Left lung (tissue), 14 donors: ENCODE measurements at places on chromosomes 3 and 15. TPM values are rescaled to one million over a fixed set of nuclear protein-coding genes. Genes with fewer than 3 reads are reported as not detected.
A peak's percentile ranks its signal among the peaks of the same experiment; 100 is the strongest.

The ARHGEF3 gene
- 34.1 TPM for total RNA-seq

The FOXL2NB gene
- total RNA-seq = not detected

The ZNF502 gene
- 3.6 TPM for total RNA-seq

The ILDR1 gene
- 9.8 TPM for total RNA-seq

DNA sequence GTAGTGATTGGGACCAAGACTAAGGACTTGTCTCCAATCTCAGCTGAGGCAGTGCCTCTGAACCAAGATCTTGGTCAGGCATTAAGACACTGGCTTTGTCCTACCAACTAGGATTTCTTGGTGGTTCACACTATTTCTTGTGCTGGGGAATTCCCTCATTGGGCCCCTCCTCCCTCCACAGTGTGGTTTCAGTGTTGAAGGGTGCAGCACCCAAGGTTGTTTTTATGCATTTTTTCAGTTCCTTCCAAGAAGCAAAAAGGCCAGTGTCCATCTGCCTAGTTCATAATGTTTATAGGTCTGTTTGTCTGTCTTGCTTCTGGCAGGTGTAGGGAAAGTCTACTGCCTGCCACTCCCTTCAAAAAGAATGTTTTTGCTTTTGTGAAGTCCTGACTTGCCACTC is 10.6 kb upstream of the ITPKA start:
- no peak overlapping the region for H3K27ac ChIP-seq
- no peak for DNase-seq
- peaks cover 6% of the 10 kb centered on the region for H3K27me3 ChIP-seq
- no peaks in the 10 kb centered on the region for H3K4me1 ChIP-seq
- H3K4me3 ChIP-seq = no peak overlapping the region

- DNase-seq = peak; percentile 39
- H3K27me3 ChIP-seq = no peaks in the 10 kb centered on the region
- H3K4me3 ChIP-seq = no peak overlapping the region
- no peaks in the 10 kb centered on the region for H3K4me1 ChIP-seq
These were observed 16.6 kb downstream of the NFKBIZ start for GRCh38 chr3:101865751-101866509.

DNA sequence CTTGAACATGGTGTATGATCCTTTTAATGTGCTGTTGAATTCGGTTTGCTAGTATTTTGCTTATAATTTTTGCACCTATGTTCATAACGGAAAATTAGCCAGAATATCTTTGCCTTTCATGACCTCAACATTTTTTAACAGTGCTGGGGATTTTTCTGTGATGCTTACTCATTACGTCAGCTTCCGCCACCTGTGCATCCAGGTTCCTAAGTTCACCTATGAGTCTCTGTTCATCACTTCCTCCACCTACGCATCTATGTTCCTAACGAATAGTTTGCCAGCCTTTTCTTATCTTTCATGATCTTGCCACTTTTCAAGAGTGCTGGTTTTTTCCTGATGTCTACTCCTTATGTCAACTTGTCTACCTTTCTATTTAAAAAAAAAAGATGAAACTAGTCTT is 16.5 kb downstream of the AADACL2 start:
- H3K36me3 ChIP-seq = no peaks in the 10 kb centered on the region
- no peak for DNase-seq
- H3K4me3 ChIP-seq = no peak overlapping the region
- no peak overlapping the region for H3K27ac ChIP-seq

- H3K36me3 ChIP-seq = no peaks in the 10 kb centered on the region
- H3K4me3 ChIP-seq = no peak overlapping the region
- no peak for DNase-seq
- no peaks in the 10 kb centered on the region for H3K4me1 ChIP-seq
- no peak overlapping the region for H3K27ac ChIP-seq
- H3K27me3 ChIP-seq = no peaks in the 10 kb centered on the region
These were observed 102.5 kb upstream of the AKAP13 start for GRCh38 chr15:85277847-85278370.

DNA sequence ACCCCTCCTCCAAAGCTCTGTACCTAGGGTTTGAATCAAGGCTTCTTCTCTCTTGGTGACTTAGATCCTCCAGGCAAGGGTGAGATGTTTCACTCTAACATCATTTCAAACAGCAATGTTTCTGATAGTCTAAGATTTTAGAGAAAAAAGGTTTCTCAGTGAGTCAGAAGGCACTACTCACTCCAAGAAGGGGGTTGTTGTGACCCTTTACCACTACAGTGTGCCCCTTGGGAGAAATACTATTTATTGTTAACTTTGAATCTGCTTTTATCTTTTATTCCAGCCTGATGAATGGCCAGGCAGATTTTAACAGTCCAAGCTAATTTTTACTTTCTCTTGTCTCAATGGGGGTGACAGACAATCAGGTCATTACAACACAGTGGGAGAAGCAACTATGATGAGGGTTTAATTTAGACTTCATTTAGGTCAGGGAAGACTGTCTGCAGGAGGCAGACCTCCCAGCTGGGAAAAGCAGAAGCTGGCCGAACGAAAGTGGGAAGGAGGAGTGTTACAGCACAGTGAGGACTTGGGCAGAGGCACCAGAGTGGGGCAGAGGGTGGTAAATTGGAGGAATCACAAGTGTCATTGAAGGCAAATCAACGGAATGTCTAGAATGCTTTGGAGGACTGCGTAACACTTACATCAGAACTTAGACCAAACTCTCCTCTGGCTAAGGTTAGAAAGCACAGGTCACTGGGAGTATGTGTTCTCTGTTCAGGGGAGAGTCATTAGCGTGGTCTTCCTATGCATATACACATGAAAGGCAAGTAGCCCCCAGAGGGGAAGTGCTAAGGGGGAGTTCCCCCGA is 21.2 kb downstream of the ZNF860 start:
- H3K27me3 ChIP-seq = no peaks in the 10 kb centered on the region
- no peaks in the 10 kb centered on the region for H3K36me3 ChIP-seq
- no peak for DNase-seq
- no peak overlapping the region for H3K27ac ChIP-seq
- no peak overlapping the region for H3K4me3 ChIP-seq

- no peak for DNase-seq
- H3K4me3 ChIP-seq = no peak overlapping the region
- H3K36me3 ChIP-seq = no peaks in the 10 kb centered on the region
These were observed 2.5 kb upstream of the GREM1 start for GRCh38 chr15:32715276-32715675.

GRCh38 chr3:81968658-81969057 is 207.2 kb upstream of the GBE1 start:
- H3K27me3 ChIP-seq = no peaks in the 10 kb centered on the region
- no peaks in the 10 kb centered on the region for H3K36me3 ChIP-seq
- DNase-seq = no peak
- no peaks in the 10 kb centered on the region for H3K4me1 ChIP-seq

GRCh38 chr15:23850666-23851065 is 163.6 kb upstream of the NDN start:
- no peaks in the 10 kb centered on the region for H3K4me1 ChIP-seq
- no peaks in the 10 kb centered on the region for H3K36me3 ChIP-seq
- H3K27ac ChIP-seq = no peak overlapping the region
- no peaks in the 10 kb centered on the region for H3K27me3 ChIP-seq
- DNase-seq = no peak

DNA sequence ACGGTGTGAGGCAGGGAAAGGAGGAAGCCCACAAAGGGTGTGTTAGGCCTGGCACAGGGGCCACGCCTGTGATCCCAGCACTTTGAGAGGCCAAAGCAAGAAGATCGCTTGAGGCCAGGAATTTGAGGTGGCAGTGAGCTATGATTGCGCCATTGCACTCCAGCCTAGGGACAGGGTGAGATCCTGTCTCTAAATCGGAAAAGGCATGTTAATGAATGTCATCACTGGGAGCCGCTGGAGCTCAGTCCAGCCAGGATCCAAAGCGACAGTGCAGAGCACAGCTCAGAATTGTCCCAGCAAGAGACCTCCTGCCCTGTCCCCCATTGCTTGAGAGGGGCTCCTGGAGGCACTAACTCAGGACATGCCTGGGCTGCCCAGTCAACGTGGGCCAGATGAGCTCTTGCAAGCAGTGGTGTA is 15.0 kb upstream of the FBLN2 start:
- no peak overlapping the region for H3K4me3 ChIP-seq
- H3K27me3 ChIP-seq = peaks cover 7% of the 10 kb centered on the region
- no peak overlapping the region for H3K27ac ChIP-seq

- no peak overlapping the region for H3K27ac ChIP-seq
- H3K27me3 ChIP-seq = no peaks in the 10 kb centered on the region
- H3K36me3 ChIP-seq = no peaks in the 10 kb centered on the region
- no peak overlapping the region for H3K4me3 ChIP-seq
These were observed 7.5 kb upstream of the IGSF10 start for GRCh38 chr3:151468284-151468917.

DNA sequence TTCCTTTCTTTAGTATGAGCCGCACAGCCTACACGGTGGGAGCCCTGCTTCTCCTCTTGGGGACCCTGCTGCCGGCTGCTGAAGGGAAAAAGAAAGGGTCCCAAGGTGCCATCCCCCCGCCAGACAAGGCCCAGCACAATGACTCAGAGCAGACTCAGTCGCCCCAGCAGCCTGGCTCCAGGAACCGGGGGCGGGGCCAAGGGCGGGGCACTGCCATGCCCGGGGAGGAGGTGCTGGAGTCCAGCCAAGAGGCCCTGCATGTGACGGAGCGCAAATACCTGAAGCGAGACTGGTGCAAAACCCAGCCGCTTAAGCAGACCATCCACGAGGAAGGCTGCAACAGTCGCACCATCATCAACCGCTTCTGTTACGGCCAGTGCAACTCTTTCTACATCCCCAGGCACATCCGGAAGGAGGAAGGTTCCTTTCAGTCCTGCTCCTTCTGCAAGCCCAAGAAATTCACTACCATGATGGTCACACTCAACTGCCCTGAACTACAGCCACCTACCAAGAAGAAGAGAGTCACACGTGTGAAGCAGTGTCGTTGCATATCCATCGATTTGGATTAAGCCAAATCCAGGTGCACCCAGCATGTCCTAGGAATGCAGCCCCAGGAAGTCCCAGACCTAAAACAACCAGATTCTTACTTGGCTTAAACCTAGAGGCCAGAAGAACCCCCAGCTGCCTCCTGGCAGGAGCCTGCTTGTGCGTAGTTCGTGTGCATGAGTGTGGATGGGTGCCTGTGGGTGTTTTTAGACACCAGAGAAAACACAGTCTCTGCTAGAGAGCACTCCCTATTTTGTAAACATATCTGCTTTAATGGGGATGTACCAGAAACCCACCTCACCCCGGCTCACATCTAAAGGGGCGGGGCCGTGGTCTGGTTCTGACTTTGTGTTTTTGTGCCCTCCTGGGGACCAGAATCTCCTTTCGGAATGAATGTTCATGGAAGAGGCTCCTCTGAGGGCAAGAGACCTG is 13.2 kb downstream of the GREM1 start:
- H3K4me3 ChIP-seq = no peak overlapping the region
- no peak overlapping the region for H3K27ac ChIP-seq
- peak; percentile 68 for DNase-seq
- H3K27me3 ChIP-seq = peaks cover 26% of the 10 kb centered on the region

GRCh38 chr15:29456964-29457363 is 187.3 kb upstream of the NSMCE3 start:
- H3K4me1 ChIP-seq = no peaks in the 10 kb centered on the region
- no peaks in the 10 kb centered on the region for H3K27me3 ChIP-seq
- H3K4me3 ChIP-seq = no peak overlapping the region
- DNase-seq = no peak
- H3K27ac ChIP-seq = no peak overlapping the region
- no peaks in the 10 kb centered on the region for H3K36me3 ChIP-seq

DNA sequence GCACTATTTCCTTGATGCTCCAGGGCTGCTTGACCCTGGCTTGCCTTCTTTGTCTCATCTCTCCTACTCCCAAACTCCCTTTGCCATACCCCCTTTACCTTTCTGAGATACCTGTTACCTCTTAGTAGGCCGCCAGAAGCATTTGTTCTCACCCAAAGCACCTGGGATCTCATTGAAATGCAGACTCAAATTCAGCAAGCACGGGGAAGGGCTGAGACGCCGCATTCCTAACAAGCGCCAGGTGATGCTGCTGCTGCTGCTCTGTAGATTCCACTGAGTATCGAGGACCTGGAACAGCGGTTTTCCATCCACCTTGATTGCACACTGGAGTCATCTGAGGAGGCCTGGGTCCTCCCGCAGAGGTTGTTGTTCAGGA is 91.8 kb downstream of the TMEM266 start:
- H3K27ac ChIP-seq = no peak overlapping the region
- no peak overlapping the region for H3K4me3 ChIP-seq
- H3K27me3 ChIP-seq = peaks cover 9% of the 10 kb centered on the region
- peaks cover 19% of the 10 kb centered on the region for H3K4me1 ChIP-seq
- H3K36me3 ChIP-seq = no peaks in the 10 kb centered on the region

GRCh38 chr15:83567318-83567717 is 86.6 kb upstream of the ADAMTSL3 start:
- no peak overlapping the region for H3K4me3 ChIP-seq
- H3K4me1 ChIP-seq = no peaks in the 10 kb centered on the region
- H3K36me3 ChIP-seq = no peaks in the 10 kb centered on the region
- H3K27ac ChIP-seq = no peak overlapping the region

- H3K4me1 ChIP-seq = peaks cover 34% of the 10 kb centered on the region
- no peak for DNase-seq
- no peaks in the 10 kb centered on the region for H3K36me3 ChIP-seq
- no peaks in the 10 kb centered on the region for H3K27me3 ChIP-seq
- peak overlapping the region; percentile 30 for H3K27ac ChIP-seq
These were observed 126.8 kb upstream of the ARHGEF3 start for GRCh38 chr3:56928379-56929068.

DNA sequence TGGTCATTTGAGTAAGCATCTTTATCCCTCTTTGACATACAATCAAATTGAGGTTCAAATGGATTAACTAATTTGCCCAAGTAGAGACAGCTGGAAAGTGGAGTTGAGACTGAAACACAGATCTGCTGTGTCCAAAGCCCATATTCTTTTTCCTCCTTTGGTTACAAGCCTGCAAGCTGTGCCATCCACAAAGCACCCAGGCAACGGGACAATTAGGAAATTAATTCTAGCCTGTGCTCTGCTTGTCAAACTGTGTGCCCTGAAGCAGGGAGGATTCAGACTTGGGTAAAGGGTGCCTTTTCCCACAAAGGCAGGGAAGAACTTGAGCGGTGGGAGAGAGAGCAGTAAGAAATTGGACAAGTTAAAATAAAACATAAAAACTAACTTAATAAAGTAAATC is 127.9 kb downstream of the DTWD1 start:
- H3K36me3 ChIP-seq = no peaks in the 10 kb centered on the region
- no peaks in the 10 kb centered on the region for H3K27me3 ChIP-seq
- no peak overlapping the region for H3K27ac ChIP-seq
- DNase-seq = no peak
- no peak overlapping the region for H3K4me3 ChIP-seq

DNA sequence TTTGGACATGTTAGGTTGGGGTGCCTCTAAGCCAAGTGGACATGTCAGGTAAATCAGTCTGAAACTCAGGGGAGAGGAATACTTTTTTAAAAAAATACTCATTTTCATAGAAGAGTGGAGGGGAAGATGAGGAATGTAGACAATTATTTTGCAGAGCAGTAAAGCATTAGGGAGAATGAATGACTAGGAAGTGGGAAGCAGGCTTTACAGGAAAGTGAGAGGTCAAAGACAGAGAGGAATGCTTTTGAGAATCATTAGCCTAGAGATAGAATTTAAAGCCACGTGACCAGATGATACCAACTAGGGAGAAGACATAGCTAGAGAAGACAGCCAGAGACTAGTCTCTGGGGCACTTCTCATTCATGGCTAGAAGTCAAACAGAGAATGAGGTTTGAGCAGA is 91.0 kb downstream of the RAD18 start:
- DNase-seq = no peak
- H3K27ac ChIP-seq = no peak overlapping the region
- H3K36me3 ChIP-seq = no peaks in the 10 kb centered on the region
- H3K4me1 ChIP-seq = no peaks in the 10 kb centered on the region
- H3K27me3 ChIP-seq = no peaks in the 10 kb centered on the region
- H3K4me3 ChIP-seq = no peak overlapping the region
